ENCODE measurements at places on chromosomes 5 and 9.

GRCh38 chr5:81067406-81067805 lies 107.2 kb downstream of the RASGRF2 start:
- no peak for DNase-seq

DNA sequence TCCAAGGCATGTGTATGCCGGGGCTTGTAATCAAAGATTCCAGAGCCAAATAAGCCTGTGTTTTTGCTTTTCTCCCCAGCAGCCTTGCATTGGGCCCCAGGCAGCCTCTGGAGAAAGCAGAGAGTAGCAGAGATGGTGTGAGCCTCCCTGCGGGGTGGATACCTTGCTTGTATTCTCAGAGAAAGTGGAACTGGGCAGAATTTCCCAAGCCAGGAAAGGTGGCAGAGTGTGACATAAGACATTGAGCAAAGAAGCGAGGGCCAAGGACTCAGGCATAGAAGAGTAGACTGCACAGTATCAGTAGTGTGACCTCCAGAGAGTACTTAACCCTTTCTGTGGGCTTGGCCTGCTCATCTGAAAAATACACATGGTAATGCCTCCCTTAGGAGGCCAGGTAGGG lies 1.6 kb upstream of the GSN start:
- no peak for DNase-seq

GRCh38 chr5:89723907-89724306 lies 685.6 kb downstream of the CETN3 start:
- peak; percentile 71 for DNase-seq

GRCh38 chr9:93134015-93134739 lies at the start of gene NINJ1:
Gene NINJ1 (minus strand): TSS chr9:93134251. CDS start chr9:93134217, 34 bp downstream.
- peak; percentile 69 for DNase-seq
